ENCODE measurements at places on chromosomes 2 and 18.

- no peak for DNase-seq
These were observed 83.1 kb upstream of the GAREM1 start for GRCh38 chr18:32553640-32554365.

DNA sequence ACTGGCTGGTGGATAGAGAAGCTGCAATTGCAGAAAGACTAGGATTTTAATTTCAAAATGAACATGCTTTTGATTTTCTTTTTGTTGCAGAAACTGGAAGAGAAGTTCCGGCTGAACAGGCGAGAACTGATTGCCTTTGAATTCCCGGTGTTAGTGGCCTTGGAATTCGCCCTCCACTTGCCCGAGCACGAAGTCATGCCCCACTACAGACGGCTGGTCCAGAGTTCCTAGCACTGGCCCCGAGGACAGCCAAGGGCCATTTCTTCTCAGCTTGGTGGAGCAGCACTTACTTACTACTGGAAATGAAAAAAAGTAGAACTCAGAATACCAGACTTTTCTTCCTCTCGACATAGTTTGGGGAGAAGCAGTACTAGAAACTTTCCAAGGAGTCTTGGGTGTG lies 121.9 kb downstream of the CABLES1 start:
- no peak for DNase-seq

DNA sequence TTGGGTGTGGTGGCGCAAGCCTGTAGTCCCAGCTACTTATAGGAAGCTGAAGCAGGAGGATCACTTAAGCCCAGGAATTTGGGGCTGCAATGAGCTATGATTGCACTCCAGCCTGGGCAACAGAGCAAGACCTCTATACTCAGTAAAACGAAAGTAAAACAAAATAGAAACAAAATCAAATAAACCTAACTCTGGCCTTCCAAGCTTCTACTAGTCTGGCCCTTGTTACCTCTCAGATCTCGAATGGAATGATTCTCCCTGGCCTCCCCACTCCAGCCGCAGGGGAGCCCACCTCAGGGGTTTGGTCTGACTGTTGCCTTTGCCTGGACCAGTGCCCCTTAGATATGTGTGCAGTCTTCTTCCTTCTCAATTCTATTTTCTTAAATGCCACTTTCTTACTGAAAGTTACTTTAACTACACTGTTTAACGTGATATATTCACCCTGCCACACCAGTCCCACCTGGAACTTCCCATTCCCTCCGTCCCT lies 160.0 kb upstream of the GCFC2 start:
- DNase-seq: no peak

GRCh38 chr2:195352581-195352980 lies 304.4 kb upstream of the SLC39A10 start:
- no peak for DNase-seq

GRCh38 chr2:890214-890613 lies 60.4 kb upstream of the SNTG2 start:
- DNase-seq: no peak

DNA sequence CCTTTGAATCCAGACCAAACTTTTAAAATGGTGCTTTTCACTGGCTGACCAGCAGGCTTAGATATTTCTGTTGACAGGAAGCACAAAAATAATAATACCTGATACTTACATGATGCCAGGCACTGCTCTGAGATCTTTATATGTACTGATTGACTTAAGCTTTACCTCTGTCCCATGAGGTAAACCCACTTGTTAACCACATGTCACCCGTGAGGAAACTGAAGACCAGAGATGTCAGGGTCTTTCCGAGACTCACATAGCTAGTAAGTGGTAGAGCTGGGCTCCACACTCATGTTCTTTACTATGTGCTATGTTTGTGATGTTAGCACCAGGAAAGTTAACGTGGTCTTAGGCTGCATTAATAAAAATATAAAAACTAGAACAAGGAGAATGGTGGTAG lies 297.7 kb downstream of the PLCL1 start:
- DNase-seq: no peak

DNA sequence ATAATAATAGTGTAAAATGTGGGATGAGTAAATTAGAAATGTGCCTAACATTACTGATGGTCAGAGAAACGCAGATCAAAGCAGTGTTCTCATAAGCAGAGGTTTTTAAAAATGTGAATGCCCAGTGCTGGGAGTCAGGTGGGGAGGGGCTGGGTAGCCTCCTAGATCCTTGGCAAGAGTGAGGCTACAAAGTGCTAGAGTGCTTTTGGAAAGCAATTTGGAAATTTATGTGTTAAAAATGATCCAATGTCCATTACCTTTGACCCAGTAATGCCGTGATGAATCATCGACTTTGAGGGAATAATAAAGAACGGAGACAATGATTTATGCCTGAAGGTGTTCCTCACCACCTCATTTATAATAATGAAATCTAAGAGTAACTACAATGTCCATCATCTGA lies 44.9 kb upstream of the TWIST2 start:
- no peak for DNase-seq

DNA sequence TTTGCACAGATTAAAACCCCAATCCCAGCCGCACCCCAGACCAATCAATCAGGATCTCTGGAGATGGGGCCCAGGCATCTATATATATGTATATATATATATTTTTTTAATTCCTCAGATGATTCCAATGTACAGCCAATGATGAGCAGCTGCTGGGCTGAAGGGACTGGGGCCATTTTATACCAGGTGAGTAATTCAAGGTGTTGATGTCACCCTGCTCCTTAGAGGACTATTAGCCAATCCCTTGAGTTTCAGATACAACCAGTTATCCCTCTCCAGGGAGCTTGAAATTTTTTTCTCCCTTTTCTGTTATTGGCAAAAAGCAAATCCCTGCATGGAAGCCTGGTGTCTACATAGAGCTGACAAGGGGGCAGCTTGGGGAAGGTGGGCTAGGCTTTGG lies 59.8 kb downstream of the MCFD2 start:
- no peak for DNase-seq

GRCh38 chr2:41736105-41736567 lies 311.7 kb upstream of the PKDCC start:
- no peak for DNase-seq

GRCh38 chr18:47174545-47175116 lies 1.5 kb downstream of the IER3IP1 start:
- no peak for DNase-seq

DNA sequence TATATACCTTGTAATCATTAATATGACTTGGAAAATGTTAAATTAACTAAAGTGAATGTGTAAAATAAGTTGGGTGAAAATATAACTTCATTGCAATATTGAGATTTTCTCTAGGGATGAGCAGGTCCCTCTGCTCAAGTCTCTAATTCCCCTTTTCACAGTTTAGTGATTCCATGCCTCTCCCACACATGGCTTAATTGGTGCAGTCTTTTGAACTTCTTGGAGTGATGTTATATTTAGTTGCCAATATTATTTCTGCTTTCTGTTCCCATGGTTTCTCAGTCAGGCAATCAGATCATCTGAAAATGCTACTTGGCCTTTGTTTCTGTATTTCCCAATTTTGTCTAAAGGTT lies 233.7 kb upstream of the SPOPL start:
- no peak for DNase-seq

GRCh38 chr2:169069341-169069740 lies at the start of gene DHRS9:
Gene DHRS9 (plus strand): TSS chr2:169069563. CDS start chr2:169081582, 12,019 bp downstream.
- no peak for DNase-seq

DNA sequence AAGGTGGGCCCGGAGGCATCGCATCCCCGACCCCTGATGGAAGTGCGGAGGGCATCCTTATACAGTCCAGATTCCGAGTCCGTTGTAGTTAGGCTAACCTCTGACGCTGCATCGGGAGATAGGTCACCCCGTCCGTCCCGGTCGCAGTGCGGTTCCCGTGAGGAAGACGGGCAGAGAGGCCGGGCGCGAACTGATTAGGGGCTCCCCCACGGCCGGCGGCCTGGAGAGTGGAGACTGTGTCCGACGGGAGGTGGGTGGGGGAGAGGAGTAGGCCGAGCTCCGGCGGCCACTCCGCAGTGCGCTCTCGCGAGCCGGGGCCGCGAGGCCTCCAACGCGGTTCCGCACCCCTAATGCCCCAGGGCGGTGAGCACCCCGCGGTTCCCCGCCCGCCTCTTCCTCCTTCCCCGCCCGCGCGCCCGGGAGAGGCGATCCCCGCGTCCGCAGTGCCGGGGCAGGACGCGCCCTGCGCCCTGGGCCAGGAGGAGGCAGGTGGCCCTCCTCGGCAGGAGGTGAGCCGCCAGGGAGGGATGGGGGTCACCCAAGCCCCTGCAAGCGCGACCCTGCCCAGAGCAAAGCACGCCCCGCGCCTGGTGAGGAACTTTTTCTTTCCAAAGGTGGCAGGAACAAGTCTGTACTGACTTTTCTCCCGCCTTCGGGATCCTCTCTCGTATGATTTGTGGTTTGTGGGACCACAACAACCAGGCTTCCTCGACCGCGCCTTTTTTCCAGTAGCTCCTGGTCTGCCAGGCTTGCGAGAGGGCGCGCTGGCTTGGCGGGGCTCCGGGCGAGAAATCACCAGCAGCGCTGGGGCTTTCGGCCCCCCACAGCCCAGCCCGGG lies 1.4 kb upstream of the SP5 start:
- no peak for DNase-seq

DNA sequence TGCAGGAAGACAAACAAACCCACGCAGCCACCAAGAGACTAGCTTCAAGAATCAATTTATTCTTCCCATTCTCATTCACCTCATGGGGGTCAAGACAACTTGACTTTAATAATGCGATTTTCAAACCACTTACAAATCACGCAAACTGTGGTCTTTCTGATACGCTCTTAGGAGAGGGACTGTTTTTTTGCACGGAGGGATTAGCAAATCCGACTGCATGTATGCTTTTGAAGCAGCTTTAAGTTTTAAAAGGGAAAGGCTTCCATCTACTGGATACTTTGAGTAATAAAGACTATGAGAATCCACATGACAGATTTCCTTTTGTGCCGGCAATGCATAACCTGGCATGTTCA lies 322.9 kb upstream of the KCNJ3 start:
- peak; percentile 24 for DNase-seq

GRCh38 chr2:118430510-118431164 lies 342.4 kb downstream of the INSIG2 start:
- no peak for DNase-seq

DNA sequence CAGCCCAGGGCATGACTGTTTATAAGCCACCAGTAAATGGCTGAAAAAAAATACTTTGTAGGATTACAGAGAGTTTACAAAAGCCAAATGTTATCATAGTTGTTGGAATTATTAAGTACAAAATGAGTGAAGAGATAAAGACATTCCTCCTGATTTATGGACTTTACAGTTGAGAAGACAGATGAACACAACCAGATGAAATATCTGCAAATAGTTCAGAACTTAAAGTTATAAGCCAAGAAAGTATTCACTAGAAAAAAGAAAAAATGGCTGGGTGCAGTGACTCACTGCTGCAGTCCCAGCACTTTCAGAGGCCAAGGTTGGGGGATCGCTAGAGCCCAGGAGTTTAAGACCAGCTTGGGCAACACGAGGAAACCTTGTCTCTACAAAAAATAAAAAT lies 11.2 kb downstream of the PMAIP1 start:
- DNase-seq: no peak

GRCh38 chr2:98034745-98035144 lies 39.0 kb upstream of the TMEM131 start:
- no peak for DNase-seq

- DNase-seq: no peak
These were observed 298.5 kb downstream of the INSIG2 start for GRCh38 chr2:118386641-118387302.

DNA sequence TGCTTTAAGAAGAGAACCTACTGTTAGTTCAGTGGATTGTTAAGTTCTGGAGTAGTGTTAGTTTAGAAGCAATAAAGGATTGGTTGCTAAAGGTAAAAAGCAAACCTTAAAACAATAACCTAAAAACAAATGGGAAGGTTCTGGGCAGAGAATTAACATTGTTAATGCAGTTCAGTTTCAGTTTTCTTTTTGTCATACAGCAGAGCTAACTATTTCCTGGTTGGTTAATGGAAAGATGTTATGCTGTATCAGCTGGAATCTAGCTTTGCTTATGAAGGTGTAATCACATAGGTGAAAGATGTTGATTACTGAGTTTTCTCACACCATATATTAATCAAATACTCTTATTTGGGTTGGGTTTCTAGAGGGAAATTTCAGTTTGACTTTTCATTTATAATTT lies 23.8 kb downstream of the SMAD4 start:
- DNase-seq: no peak

GRCh38 chr2:241443486-241444223 lies 64.7 kb downstream of the STK25 start:
- no peak for DNase-seq

DNA sequence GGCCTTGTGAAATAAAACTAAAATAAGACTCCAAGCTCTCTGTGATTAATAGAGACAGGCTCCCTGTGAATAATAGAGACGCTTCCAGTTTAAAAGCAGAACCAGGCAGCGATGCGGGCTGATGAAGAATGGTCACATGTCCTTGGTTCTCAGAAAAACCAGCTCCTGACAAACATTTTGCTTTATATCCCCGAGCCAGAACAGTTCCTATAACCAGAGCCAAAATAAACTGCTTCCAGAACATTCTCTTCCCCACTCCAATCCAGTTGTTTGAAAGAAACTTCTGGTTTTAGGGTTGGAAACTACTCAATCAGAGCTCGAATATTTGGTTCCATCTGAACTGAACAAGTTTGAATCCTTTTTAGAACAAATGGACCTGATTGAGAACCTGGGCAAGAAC lies 213.7 kb downstream of the TSN start:
- no peak for DNase-seq

DNA sequence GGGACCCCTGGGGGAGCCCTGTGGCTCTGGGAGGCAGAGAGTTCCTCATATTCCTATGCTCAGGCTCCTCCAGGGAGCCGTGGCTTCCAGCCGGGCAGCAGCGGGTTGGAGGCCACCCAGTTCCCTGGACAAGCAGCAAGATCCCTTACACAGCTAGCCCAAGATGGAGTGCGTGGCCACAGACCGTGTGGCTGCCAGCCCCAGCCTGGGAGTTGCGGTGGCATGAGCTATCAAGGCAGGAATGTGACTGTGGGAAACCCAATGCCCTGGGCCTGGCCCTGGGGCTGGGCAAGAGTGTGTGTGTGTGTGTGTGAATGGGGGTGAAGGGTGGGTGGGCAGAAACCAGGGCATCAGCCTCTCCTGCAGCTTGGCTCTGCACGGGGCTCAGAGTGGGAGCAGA lies 130.5 kb downstream of the DYSF start:
- DNase-seq: no peak

DNA sequence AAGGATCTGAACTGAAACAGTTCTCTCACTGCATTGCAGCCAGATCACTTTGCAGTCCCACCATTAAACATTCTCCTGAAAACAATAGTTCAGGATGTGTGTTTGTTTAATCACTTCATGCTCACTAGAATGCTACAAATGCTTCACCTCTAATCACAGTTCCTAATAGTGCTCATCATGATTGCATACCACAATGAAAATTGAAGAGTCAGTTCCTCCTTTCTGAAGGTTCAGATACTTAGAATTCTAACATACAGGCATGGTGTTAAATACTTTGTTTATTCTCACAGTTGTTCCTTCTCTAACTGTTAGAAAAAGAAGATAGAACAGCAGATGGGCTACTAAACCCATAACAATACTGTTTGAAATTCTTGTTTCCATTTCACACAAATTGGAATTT lies 622.3 kb upstream of the ACVR2A start:
- no peak for DNase-seq

DNA sequence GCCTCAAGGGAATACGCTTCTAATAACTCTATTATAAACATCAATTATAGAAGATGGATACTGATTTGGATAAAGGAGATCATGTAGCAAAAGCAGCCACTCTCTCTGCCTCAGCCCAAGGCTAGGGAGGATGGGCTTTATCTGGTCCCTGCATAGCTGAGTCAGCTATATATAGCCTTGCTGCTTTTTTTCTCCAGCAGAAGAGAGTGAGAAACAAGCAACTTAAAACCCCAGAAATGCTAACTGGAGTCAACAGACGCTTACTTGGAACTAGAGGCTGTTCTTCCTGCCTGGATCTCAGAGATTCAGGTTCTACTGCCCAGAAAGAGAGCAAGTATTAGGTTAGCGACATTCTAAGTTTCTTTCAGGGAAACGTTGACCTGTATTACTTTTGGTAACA lies 426.7 kb upstream of the KLHL29 start:
- DNase-seq: no peak
